NAMALWA (cell line): ENCODE measurements at places on chromosomes 4 and X.
A peak's percentile ranks its signal among the peaks of the same experiment; 100 is the strongest.

DNA sequence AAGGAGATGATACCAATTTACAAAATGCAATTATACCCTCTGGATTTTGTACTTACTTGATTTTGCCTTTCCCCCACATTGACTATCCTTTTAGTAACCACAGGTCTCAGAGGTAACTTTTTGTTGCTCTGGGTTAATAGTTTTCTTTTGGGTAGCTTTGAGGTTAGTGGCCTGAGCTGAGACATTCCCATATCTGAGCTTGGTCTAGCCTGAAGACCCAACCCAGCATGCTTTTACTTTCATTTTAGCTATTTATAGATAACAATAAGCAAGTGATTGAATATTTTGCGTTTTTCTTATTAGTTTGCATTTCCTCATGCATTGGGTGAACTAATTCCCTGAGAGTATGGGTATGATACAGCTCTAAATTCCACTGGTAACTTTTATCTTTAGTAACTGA, 11.8 kb downstream of the HTN1 start:
- no peak for DNase-seq

DNA sequence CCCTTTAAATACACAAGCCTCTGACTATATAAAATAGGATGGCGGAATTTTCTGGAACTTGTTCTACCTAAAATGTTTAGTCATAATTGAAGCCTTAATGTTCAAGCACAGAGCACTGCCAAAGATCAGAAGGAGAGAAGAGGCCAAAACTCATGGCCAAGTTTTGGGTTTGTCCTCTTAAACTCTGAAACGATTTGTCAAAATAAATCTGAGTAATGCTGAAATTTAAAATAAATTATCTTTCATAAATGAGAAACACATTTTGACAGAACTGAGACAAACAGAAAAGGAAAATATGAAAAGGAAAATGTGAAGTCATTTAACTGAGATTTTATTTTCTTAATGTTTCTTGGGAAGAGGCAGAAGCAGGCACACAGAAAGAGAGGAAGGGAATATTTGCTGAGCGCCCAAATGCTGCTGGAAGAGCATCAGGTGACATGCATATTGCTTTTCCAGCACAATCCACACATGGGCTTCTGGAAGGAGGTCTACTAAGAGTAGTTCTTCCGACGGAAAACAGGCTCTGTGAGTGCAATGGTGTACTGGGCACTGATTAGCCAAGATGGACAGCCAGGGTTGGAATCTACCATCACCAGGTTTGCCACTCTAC, 47.4 kb upstream of the ZNF518B start:
- DNase-seq = no peak

DNA sequence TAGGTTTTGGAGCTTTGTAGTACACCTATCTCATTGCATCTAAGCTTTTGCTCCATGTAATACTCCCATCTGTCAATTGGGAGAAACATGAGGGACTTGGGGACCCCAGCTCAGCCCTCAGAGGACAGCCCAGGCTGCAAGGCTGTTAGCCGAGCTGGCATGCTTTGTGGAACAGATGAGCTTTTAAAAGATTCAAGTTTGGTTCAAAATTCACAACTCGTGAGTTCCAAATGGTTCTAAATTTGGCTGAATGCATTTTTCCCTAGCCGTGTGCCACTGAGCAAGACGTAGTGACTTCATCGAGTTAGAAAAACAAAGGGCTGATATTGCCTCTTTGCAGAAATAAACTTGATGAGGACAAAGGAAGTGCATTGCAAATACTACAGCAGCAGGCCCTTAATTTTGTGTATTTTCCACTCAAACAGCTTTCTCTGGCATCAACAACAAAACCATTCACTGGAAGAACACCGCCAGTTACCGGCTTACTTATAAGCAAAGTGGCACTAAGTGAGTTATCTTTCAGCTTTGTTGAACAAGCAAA, 165.0 kb upstream of the HS3ST1 start:
- DNase-seq = no peak

DNA sequence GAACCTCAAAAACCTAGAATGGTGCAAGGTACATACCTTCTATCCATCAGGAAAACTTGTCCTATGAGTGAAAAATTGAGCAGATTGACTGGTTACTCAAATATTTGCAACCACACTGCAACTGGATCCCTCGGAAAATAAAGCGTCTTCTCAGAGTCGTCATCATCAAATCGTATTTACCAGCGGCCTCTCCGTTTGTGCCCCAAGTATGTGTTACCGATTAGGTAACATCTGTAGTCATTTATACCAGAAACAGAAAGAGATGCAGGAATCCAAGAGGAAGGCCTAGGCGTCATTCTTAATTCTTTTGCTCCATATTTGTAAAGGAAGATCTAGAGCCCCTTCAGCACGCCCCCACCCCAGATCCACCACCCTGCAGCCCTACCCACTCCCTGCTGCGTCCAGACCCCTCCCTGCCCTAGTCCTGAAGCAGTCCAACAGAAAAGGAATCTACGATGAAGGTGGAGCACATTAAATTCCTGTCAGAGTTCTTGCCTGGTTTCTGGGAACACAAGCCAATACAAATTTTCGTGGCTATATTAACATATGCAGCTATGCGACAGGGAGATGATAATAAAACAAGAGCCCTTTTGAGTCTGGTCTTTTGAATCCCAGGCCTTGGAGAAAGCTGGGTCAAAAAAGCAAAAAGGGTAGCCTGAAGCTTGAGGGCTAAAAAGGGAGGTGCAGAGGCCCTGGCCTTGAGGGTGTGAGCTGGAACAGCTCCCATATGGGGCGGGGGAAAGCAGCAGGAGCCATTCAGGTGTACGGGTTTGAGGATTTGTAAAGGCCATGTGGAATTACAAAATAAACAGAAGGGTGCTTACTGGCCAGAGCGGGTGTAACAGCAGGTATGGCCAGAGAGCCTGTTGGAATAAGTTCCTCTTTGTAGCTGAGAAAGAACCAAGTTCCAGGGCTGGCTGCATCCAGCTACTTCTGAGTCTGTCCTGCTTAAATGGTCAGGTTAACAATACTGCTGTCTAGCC, 77.0 kb downstream of the ZNF827 start:
- DNase-seq = no peak

- peak; percentile 64 for DNase-seq
Observed at GRCh38 chr4:87375719-87376291, 15.2 kb downstream of the HSD17B11 start.

- DNase-seq = no peak
Observed at GRCh38 chr4:155757745-155758265, 1.0 kb upstream of the GUCY1B1 start.

DNA sequence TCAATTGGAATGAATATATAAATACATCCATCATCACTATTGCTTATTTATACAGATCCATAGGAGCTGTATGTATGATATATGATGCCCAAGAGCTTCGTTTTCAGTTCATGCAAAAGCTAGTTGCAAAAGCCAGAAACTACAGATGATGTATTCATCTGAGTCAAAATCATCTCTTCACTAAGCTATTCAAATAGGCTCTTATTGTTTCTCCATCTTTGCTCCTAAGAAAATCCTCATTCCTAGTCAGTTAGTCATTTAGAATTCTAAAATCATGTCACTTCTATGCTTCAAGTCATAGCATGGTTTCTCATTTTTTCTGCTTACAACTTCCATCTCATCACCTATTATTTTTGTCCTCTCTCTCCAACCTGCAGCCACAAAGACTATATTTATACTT, 300.1 kb upstream of the TRAM1L1 start:
- no peak for DNase-seq

GRCh38 chr4:99275885-99276284, 14.9 kb downstream of the ADH1A start:
- DNase-seq = no peak

DNA sequence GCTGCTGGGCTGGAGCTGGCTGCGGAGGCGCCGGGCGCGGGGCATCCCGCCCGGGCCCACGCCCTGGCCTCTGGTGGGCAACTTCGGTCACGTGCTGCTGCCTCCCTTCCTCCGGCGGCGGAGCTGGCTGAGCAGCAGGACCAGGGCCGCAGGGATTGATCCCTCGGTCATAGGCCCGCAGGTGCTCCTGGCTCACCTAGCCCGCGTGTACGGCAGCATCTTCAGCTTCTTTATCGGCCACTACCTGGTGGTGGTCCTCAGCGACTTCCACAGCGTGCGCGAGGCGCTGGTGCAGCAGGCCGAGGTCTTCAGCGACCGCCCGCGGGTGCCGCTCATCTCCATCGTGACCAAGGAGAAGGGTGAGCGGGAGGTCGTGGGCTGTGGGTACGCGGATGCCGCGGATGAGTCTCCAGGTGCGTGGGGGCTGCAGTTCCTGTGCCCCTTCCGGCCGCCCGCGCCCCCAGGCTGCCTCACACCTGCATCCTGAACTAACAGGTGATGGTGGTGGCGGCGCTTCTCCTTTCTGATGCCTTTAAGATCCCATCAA, 499 bp downstream of the CYP2U1 start:
- peak; percentile 22 for DNase-seq

- no peak for DNase-seq
Observed at GRCh38 chr4:152247271-152247975, 288.5 kb downstream of the FBXW7 start.

DNA sequence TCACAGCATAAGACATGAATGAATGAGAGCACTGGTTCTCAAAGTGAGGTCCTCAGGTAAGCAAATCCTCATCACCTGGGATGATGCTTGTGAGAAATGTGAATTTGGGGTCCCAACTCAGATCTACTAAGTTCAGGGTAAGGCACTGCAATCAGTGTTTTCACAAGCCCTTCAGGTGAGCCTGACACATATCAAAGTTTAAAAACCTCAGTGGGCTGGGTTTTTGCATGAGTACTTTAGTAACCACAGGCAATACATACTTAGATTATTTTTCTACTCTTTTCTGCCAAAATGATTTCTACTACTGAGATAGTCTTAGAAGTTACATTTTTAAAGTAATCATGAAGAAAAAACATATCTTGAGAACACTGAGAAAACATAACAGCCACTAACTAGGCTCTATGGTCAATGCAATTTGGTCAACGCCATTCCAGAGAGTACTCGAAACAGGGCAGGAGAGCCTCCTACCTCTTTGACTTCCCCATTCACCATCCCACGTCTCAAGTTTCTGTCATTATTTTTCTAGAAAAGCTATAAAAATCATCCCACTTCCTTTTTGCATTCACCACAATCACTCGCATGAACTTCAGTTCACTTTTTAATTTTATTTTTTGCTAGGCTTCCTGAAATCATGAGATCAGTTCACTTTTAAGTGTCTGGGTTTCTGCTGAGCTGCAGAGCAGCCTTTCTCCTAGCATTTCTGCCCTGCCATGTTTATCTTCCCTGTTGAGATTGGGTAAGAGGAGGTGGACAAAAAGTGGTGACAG, 73.8 kb downstream of the MFAP3L start:
- DNase-seq = no peak

- DNase-seq = no peak
Observed at GRCh38 chr4:73978886-73979285, 2.9 kb downstream of the PF4 start.

- DNase-seq = no peak
Observed at GRCh38 chrX:66756717-66757116, 117.8 kb upstream of the EDA2R start.

DNA sequence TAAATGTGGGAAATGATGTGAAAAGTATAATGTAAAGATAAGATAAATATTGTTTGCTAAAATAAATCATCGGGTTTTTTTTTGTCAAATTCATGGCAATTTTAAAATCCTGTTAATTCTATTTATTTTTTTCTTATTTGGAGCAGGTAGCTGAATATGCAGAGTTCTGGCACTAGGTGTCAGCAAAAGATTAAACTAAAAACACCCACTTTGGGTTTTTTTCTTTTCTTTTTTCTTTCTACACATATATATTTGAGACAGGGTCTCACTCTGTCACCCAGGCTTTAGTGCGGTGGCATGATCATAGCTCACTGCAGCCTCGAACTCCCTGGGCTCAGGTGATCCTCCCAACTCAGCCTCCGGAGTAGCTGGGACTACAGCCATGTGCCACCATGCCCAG, 6.9 kb upstream of the RAP2C start:
- DNase-seq = peak; percentile 26

DNA sequence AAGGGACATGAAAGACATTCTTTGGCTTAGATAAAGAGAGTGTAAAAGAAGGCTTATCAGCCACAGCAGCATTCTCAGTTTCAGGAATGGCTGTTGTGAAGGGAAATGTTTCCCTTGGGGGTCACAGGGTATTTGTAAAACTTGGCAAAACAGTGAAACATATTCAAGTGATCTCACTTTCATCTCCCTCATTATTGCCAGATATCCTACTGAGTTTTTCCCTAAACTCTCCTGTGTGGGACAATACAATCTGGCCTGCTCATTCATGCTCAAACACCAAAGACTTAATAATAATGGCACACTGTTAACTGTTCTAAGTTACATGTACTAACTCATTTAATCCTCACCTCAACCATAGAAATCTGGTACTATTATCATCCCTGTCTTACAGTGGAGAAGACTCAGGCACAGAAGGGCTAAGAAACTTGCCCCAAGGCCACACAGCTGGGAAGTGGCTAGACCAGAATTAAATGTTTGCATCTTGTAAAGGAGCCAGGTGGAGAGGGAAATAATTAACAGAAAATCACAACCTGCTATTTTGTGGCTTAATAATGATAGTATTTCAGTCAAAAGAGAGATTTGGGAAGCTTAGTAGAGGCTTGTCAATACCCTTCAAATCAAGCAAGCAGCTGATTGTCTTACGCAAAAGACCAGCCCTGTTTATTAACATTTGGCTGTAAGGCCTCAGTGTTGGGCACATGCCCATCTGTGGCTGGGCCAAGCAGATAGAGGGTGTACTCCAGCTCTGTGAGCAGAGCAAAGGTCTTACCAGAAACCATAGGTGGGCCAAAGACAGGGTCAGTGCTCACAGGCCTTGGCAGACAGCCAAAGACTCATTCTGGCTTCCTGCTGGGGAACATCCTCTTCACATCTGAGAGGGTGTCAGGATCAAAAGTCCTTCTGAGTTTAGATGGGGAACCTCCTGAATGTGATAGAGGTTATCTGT, 17.3 kb downstream of the SMPX start:
- DNase-seq = no peak

DNA sequence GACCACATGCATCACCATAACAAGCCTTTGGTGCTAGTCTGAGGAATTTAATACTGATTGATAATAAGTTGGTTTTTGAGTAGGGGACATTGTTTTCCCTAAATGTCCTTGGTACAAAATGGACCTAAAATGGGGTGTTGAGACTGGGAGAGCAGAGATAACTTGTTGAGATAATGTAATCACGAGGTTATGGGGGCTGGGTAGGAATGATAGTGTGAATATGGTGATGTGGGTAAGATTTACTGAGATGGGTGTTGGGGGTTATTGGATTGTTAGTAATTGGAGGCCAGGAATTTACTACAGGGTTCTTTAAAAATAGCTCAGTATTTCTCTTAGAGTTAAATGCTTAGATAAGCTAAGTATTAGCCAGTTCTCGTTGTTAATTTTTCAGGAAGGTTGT, 3.9 kb downstream of the BMP2K start:
- DNase-seq = no peak
